ENCODE measurements at places on chromosomes 1 and 21.
A peak's percentile ranks its signal among the peaks of the same experiment; 100 is the strongest.

DNA sequence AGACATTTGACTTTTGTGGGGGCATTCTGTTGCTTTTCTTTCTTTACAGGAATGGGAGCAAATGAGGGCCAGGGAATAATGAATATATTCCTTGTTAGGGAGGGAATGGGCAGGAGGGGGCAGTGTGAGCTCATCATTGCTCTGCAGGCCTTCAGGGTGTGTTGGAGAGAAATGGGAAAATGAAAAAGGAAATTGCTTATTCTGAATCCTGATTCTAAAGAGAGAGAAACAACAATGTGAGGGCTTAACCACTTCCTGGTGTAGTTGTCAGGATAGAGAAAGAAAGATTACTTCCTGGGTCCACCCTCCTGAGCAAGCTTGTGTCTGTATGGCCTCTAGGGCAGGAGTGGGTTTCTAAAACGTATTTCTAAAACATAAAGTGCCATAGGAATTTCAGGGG, 28.3 kb downstream of the VANGL2 start:
- DNase-seq, result peak; percentile 42

DNA sequence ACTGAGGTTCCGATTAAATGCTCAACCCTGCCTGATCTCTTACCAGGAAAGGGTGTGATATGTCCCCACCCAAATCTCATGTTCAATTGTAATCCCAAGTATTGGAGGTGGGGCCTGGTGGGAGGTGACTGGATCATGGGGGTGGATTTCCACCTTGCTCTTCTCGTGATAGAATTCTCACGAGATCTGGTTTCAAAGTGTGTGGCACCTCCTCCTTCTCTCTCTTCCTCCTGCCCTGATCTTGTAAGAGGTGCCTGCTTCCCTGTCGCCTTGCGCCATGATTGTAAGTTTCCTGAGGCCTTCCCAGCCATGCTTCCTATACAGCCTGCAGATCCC, 34.9 kb downstream of the RSPH1 start:
- DNase-seq, result no peak

DNA sequence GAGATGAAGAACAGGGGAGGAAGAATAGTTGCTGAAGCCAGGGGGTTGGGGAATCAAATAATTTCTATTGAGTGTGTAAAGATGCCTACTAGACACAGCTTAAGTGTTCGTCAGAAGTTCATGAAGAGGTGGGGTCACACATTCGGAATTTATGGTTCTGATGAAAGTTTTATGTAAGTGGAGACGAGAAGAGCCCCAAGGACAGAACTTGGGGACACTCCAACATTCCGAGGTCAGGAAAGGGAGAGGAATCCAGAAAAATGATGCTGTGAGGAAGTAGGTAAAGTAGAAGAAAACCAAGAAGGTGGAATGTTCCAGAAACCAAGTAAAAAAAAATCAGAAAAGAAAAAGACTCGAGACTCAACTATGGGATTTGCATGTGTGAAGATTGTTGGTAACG, 272.5 kb downstream of the SIPA1L2 start:
- no peak for DNase-seq

DNA sequence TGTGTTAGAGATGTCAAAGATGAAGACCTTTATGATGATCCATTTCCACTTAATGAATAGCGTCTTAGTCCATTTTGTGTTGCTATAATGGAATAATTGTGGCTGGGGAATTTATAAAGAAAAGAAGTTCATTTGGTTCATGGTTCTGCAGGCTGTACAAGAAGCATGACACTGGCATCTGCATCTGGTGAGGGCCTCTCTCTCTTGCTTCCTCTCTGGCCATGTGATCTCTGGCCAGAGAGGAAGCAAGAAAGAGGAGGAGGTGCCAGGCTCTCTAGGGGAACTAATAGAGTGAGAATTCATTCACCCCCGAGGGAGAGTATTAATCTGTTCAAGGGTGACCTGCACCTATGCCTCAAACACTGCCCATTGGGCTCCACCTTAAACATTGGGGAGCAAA, 242.8 kb downstream of the DISC1 start:
- no peak for DNase-seq

GRCh38 chr1:229989591-229990248, 77.3 kb upstream of the GALNT2 start:
- no peak for DNase-seq

GRCh38 chr1:59438058-59438560, 141.2 kb downstream of the FGGY start:
- no peak for DNase-seq

GRCh38 chr21:42503711-42504110, 7.7 kb upstream of the RSPH1 start:
- no peak for DNase-seq

- no peak for DNase-seq
Measured at GRCh38 chr1:39907528-39908453, 6.1 kb upstream of the MYCL start.

DNA sequence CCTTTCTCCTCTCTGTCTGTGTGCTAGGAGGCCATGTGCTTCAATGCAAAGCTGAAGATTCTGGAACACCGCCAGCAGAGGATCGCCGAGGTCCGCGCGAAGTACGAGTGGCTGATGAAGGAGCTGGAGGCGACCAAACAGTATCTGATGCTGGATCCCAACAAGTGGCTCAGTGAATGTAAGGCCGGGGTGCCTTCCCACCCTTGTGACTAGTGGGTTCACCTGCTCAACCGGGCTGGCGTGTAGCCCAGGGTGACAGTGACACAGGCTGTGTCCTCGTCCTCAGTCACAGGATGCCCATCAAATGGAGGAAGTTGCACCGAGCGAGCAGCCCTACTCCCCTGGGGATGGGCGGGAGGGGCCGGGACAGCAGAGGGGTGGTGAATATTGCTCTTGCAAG, 544.1 kb downstream of the KIF26B start:
- DNase-seq, result no peak

GRCh38 chr1:166905136-166905535, 29.1 kb upstream of the TADA1 start:
- DNase-seq, result no peak

- no peak for DNase-seq
Measured at GRCh38 chr1:72830606-72831390, 548.5 kb upstream of the NEGR1 start.

- no peak for DNase-seq
Measured at GRCh38 chr1:36377791-36378492, 7.8 kb downstream of the STK40 start.

DNA sequence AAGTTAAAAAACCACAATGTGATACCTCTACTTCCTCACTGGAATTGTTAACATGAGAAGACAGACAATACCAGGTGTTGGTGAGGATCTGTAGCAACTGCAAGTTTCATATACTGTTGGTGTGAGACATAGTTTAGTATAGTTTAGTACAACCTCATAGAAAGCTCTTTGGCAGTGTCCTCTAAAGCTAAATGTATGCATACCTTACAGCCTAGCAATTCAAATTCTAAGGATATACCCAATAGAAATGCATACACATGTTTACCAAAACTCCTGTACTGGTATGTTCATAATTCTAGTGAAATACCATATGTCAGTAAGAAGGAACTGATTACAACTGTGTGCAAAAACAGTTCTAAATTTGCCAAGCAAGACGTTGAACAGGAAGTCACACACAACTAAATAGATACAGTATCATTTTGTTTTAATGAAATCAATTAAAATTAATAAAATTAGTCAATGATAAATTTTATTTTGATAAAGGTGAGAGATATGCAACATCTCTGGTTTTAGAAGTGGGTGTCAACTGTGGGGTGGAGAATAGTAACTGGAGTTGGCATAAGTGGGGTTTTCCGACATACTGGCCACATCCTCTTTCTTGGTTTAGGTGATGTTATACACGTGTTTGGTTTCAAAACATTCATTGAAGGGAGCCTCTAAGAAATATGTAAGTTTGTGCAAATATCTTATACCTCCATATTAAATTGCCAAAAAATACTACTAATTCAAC, 450.7 kb downstream of the PTPRC start:
- peak; percentile 39 for DNase-seq

DNA sequence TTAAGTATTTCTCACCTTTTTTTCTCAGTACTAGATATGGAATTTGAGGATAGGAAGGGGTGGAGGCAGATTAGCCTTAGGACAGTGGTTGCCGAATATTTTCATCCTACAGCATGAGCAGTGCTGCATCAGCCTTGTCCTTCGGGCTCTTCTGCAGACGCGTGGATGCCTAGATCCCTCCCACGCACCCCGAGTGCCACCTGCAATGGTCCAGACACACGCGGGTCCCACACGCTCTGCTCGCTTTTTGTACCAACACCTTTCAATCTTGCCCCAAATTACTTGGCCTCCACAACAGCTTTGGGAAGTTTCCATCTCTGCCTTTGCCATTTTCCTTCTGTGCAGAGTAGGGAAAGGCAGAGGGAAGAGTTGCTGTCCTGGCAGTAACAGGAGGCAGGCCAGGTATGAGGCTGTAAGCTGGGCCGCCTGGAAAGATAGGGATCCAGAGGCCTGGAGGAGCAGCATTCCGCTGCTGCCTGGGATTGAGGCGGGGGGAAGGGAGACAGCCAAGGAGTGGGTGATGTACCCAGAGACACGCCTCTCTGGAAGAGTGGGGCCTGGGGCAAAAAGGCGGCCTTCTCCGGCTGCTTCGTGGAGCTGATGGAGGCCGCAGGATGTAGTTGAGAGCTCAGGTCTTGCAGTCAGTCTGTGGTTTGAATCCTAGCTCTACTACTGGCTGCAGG, 467.7 kb downstream of the KIF26B start:
- DNase-seq, result no peak

- DNase-seq, result no peak
Measured at GRCh38 chr21:32108566-32108965, 170.3 kb downstream of the MIS18A start.

DNA sequence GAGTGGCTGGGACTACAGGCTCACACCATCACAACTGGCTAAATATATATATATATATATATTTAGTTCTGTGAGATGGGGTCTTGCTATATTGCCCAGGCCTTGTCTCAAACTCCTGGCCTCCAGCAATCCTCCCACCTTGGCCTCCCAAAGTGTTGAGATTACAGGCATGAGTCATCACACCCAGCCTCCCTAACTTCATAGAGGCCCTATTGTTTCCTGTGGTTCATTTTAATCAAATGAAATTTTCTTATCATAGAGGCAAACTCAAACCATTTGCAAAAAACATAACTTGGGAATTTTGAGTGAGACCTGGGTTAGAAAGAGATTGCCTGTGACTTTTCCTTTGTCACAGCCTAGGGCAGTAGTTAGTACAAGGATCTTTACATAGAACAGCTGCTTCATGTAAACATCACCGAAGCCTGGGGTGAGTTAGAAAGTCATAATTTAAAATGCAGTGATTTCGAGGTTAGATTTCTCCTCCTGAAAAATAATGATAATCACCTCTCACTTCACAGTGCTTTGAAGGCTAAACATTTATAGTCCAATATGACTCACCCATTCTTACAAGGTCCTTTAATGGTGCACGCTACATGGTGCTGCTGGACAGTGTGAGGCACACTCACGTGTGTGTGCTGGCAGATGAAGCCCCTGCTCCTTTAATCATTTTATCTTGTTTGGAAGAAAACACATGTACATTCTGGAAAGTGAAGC, 188.9 kb downstream of the RHOU start:
- DNase-seq, result no peak

DNA sequence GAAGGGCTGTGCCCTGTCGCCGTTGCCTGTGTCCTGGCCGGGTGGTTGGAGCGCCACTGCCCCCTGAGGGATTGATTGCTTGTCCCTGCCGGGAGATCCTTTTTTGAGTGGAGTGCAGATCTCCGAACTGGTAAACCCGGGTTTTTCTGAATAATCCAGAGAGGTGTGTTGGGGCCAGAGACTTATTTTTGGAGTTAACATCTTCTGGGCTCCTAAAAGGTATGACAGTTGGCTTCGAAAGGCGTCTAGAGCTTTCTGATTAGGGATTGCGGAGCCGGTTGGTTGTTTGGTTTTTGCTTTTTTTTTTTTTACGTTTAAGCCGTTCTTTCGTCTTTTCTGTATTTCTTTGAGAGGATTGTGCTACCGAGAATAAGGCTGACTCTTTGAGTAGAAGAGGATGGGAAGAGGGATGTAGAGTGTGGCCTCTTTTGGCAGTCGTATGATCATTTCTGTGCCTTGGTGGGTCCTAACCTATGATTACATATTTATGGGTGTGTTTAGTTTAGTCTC, 756 bp downstream of the RLF start:
- DNase-seq, result no peak

DNA sequence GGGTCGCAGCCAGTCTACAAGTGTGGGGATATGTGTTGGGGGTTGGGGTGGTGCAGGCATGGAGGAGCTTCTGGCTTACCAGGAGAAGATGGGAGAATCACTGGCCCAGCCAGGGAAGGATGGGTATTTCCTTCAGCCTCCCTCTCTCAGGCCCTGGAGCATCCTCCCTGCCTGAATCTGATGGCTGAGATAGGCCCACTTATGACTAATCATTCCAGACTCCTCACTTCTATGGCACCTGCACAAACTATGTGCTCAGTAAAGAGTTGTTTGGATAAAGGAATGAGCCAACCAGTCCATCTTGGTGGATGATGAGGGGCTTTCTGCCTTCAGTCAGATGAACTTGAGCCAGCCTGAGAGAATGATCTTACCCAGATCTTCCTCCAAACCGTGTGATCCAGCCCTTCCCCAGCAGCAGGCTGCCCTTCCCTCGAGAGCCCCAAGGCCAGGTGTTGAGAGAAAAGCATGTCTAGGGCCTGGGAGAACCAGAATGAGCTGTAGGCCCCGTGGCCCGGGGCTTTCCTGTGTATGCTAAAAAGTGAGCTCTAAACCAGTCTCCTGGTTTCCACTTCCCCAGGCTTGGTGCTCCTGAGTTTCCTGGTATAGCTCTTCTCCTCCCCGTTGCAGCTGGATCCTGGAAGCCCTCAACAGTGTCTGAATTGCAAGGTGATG, 1.3 kb downstream of the GPA33 start:
- DNase-seq, result no peak

- no peak for DNase-seq
Measured at GRCh38 chr1:234969011-234969441, 159.6 kb downstream of the TOMM20 start.

- DNase-seq, result no peak
Measured at GRCh38 chr1:15401391-15402055, 8.2 kb upstream of the EFHD2 start.

DNA sequence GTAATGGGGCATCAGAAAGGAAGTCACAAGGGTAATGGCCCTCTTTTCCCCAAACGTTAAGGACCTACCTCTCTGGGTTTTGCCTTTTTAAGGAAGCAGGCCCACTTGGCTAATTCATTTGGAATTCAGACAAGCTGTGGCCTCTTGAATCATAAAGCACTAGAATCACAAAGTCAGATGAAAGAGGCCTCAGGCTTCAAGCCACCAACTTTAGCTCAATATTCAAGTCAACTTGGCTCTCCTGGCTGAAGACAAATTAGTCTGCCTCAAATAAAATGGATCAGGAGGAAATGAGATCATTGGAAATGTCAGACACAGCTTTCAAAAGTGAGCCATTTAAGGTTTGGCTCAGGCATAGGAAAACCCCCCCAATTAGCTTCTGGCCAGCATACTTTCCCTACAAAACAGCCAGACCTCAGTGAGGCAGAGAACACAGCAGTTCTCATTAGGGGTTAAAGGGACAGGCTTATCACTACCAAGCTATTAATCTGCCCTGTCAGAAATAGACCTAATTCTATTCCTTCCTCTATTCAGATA, 34.3 kb downstream of the SLC35D1 start:
- no peak for DNase-seq

Measured in stimulated activated CD4-positive, alpha-beta T cell treated with anti-CD3 and anti-CD28 coated beads, Interleukin-4, amount 100 ng/mL, for 24 hours (primary cell).